Fibroblast of the conjunctiva (primary cell): ENCODE measurements at places on chromosomes 2 and 18.

DNA sequence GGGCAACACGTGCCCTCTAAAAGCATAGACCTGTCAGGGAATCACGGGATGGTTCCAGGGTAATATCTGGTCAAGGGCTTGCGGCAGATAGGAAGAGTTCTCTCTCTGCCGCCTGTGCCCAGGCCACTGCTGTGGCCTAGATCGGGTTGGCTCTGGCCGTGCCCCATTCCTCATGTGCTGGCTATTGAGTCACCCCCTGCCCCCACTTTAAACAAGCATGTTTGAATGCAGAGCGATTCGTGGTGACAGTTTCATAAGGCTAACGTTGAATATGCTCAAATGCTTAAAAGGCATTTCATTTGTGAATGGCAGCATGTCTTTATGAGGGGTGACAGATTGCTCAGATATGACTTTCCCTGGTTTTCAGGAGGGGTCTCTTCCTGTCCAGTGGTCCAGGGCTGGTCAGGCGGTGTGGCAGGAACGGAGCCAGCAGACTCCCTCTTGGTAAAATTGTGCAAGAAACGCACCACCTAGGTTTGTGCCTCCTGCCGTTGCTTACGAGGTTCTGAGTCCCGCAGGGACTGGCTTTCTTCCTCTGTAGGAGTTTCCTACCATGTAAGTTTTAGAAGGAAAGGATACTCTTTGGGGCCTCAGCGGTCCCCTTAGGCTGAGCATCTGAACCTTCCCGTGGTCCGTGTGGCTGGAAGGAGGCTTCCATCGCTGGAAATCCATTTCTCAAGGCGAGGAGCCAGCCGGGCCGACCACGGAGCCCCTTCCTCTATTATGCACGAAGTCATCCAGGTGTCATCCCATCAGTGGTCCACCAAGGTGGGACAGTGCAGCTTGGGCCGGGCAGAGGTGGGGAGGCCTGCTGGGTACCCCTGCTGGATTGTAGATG, 50.2 kb downstream of the AGAP1 start:
- no peak for DNase-seq

- no peak for DNase-seq
Measured at GRCh38 chr2:231940795-231941194, 14.6 kb upstream of the NPPC start.

DNA sequence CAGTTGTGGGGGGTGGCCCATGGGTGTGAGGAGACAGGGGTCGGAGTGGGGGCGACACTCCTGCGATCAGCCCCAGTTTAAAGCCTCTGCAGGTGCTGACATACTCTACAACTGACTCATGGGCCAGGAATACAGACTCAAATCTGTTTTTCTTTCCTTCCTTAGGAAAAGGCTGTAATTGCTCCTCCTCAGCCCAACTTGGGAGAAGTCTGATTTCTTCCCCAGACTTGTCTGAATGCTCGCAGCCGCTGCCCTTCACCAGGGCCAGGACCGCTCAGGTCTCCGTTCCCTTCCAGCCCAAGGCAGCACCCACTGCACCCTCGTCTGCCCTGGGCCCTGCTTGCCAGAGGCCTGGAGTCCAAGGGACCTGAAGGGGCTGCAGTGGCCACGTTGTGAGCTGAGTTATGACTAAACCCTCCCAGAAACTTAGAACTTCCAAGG, 41.3 kb downstream of the RHOB start:
- no peak for DNase-seq

- DNase-seq, result no peak
Measured at GRCh38 chr2:219553463-219553963, 9.7 kb downstream of the TMEM198 start.

- no peak for DNase-seq
Measured at GRCh38 chr2:18398833-18399232, 161.6 kb downstream of the RDH14 start.

- peak; percentile 80 for DNase-seq
Measured at GRCh38 chr18:12946549-12947284, 1.1 kb upstream of the SEH1L start.

DNA sequence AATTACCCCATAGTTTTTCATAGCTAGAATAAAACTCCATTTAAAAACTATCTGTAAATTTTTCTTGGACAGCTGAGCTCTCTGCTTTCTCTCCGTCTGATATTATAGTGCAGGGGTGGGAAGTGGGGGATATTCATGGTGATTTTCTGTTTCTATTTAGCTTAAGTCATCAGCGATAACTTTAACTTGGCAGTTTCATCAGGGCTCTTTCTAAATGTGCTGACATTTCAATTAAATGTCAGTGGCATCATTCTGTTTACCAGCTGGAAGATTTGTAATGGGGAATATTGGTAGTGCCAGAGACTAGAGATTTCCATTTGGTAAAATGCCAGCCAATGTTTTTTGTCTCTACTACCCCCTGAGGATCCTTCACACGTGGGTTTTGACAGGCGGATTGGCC, 53.5 kb upstream of the CAPN13 start:
- no peak for DNase-seq

DNA sequence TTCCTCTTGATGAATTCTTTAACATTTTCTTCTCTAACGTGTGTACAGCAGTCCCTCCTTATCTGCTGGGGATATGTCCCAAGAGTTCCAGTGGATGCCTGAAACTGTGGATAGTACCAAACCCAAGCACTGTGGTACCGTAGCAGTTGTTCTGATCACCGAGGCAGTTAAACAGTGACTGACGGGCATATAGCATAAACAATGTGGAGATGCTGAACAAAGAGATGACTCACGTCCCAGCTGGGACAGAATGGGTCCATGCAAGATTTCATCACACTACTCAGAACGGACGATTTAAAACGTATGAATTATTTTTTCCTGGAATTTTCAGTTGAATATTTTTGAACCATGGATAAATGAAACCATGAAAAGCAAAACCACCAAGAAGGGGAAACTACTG, 54.5 kb upstream of the SPAG16 start:
- peak; percentile 86 for DNase-seq

GRCh38 chr2:158182676-158183295, 81.1 kb downstream of the UPP2 start:
- DNase-seq, result no peak

DNA sequence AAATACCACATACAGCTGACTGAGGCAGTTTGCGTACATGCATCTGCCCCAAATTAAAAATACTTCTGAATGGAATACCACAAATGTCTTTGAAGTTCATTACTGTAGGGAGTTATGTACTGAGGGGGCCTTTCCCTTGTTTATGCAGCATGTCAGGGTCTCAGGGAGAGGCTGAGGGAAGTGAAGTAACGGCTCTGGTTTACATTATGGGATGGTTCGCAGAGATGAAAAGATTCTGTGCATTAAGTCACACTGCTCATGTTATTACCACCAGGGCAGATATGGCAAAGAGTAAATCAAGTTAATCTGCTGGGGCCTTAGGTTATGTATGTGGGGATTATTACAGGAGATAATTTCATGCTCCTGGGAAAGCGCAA, 385.9 kb upstream of the RND3 start:
- DNase-seq, result no peak

DNA sequence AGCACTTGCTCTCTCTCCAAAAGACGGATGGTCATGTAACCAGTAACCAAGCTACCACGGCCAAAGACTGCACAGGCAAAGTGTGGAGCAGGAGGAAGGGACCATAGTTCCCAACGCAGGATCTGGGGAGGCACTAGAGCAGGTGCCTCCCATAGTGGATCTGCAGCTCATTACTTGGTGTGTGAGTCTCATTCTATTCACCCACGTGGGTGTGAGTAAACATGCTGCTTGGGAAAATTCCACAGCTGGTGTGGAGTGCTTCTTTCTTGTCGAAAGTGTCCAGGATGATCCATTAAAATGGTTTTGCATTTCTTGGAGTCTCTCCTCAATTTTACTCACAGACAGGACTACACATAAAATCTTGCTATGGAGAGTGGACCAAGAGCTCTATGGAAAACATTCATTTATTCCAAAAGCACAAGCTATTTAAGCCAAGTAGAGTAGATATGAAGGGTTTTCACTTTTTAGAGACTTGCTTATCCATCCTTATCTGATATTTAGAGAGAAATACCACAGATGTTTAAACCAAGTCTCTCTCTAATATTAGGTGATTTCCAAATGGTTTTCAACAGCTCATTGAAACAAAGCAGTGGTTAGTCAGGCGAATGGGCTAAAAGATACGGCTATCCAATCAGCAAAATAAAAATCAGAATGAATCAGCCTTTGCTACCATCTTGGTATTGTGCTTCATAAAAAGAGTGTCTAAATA, 104.3 kb upstream of the CCDC195 start:
- no peak for DNase-seq

DNA sequence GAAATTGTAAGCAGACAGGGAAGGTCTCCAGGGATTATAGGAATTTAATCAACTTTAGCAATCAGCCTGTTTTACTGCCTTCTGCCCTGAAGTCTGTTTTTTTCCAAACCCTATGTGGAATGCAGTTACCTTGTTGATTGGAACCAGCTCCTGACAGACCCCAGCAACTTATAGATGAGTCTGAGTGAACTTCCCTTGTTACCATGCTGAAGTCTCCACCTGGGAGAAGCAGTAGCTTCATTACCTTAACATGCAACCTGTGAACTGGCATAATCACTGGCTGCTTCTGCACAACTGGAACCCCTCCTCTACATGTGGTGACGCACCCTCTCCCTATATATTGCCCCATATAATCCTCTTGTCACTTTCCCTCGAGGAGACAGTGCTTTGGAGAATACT, 226.3 kb upstream of the SPOPL start:
- DNase-seq, result no peak

GRCh38 chr18:56470406-56471351, 167.7 kb downstream of the TXNL1 start:
- no peak for DNase-seq

DNA sequence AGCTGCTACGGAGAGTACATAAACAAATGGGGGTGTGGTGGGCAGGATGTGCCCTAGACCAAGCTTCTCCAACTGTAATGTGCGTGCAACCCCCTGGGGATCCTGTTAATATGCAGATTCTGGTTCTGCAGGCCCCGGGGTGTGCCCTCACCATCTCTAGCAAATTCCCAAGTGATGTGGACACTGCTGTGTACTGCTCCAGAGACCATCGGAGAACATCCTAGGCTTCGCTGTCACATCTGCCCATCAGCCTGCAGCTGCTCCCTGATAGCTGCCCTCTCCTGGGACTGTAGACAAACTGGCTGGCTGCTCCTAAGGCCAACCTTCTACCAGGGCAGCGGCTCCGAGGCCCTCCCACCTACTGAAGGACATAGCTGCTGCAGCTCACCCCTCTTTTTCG, 3.2 kb downstream of the HS1BP3 start:
- DNase-seq, result no peak

DNA sequence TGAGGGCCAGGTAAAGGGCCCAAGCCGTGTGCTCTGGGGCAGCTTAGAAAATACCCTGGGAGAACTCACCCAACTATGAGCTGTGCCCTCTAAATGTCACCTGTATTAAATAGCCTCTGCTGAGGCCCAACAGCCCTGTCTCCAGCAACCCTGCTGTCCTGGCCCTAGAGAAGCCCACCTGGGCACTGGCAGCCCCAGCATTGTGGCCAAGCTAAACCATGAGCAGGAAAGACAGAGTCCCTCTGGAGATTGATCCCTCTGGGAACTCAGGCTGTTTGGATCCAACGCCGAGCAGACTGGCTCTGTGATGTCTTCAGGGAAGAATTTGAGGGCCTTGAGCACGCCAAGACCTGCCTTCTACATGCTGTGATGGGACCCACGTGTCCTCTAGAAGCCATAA, 126.5 kb downstream of the TTC32 start:
- DNase-seq, result no peak

DNA sequence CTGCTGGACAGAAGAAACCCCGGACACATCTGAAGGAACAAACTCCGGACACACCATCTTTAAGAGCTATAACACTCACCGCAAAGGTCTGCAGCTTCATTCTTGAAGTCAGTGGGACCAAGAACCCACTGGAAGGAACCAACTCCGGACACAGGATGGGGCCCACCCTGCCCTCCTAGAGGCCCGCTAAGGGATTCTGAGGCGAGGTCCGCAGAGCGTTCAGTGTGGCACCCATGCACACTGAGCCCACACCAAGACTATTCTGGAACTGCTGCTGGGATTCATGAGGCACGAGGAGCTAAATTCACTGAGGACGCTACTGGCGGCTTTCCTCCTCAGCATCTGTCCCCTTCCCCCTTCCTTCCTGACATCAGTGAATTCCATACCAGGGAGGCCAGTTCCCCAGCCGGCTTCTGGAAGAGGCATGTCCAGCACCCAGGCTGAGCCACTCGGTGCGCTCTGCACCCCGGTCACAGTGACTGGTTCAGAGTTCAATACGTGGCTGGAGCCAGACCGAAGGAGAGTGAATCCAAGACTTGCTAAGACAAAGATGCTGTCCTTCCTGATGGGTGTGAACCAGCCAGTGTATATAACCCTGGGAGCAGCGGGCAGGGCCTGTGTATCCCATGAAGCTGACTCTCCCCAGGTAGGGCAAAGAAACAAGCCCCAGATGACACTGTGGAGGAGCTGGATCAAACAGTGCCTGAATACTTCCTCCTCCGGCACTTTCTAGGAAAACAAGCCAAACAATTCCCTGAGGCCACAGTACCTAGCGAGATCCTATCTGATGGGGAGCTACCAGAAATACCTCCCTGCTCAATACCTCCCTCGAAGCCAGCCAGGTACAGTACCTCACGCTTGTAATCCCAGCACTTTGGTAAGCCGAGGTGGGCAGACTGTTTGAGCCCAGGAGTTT, 11.1 kb downstream of the HDAC4 start:
- no peak for DNase-seq

GRCh38 chr18:14768241-14768640, 20.3 kb downstream of the ANKRD30B start:
- DNase-seq, result no peak

GRCh38 chr18:76376225-76376624, 118.8 kb downstream of the ZNF516 start:
- no peak for DNase-seq

- no peak for DNase-seq
Measured at GRCh38 chr2:227886149-227886548, 14.7 kb downstream of the DAW1 start.

GRCh38 chr2:184339966-184340365, 258.4 kb upstream of the ZNF804A start:
- no peak for DNase-seq

GRCh38 chr2:206556357-206556949, 85.8 kb upstream of the FAM237A start:
- peak; percentile 32 for DNase-seq

DNA sequence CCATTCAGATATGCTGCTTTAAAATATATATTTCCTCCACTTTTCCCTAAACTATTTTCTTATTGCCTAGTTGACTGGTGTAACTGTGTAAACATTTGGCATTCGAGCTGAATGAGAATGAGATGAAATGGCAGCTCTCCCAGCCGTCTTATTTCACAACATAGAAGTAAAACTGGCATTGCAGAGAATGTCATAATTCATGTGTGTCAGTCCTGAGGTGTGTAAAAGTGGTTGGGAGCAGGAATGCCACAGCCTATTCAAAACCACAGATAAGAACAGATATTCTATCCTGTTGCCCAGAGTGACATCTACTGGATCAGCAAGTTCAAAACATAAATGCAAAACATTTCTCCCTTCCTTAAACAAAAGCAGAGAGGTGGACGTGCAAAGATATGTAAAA, 565.5 kb upstream of the CHAC2 start:
- peak; percentile 45 for DNase-seq

GRCh38 chr18:2825613-2826175, 21.1 kb upstream of the EMILIN2 start:
- DNase-seq, result no peak
